ENCODE measurements at places on chromosomes 3 and 15.

DNA sequence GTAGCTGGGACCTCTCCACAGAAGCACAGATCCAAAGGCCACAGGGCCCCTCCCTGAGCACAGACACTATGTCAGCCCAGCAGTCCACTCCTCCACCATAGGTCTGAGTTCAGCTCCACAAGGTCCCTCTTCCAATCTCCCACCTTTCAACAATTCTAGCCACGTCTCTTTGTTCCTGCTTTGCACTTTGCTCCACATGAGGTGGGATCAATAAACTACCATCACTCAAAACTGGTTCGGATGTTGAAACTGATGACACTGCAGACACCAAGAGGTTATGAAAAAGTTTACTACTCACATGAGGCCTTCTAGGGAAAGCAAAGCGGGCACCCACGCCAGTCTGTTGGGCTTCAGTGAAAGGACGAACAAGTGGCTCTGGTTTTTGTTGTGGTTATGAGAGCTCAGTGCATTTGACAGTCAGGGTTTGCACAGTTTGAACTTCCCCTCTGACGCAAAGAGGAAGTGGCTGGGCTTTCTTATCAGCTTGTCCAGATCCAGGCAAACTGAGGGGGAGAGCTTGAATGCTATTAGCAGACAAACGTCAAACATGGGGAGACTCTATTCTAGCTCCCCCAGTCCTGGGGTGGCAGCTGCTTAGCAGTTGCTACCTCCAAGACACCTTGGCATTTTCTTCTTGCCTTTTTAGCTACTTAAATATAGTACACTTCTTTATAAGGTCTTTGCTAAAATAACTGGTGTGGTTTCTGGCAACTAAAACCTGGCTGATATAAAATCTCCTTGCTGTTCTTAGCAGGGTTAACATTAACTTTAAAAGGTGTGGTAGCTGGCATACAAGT lies 37.8 kb downstream of the ZNF445 start:
- DNase-seq = peak; percentile 83

DNA sequence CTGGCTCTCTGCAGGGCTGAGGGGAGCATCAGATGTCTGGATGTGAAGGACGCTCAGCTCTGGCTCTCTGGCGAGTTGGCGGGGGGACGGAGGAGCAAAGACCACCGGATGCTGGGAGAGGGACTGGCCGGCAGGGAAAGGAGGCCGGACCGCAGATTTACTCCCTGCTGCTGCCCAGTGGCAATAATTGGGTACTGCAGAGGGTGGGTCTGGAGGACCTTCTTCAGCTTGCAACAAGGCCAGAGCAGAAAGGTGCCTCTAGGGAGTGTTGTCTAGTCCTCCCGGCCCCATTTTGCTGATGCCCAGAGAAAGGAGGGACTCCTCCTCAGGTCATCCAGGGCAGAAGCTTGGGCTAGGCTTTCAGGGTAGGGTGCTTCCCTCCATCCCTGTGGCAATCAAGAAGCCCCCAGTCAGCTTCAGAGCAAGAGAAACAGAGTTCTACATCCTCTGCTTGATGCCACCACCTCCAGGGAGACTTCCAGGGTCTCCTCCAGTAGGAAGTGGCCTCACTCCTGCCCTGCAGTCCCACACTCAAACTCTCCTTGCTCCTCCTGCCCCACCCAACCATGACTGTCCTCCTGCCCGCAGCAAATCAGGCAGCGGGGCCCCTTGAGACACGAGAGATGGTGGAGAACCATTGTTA lies 20.3 kb upstream of the CSPG4 start:
- DNase-seq = no peak

- DNase-seq = no peak
Measured at GRCh38 chr3:113138839-113139743, 72.3 kb upstream of the BOC start.

GRCh38 chr15:83436513-83437158 lies 10.5 kb upstream of the SH3GL3 start:
- DNase-seq = no peak

DNA sequence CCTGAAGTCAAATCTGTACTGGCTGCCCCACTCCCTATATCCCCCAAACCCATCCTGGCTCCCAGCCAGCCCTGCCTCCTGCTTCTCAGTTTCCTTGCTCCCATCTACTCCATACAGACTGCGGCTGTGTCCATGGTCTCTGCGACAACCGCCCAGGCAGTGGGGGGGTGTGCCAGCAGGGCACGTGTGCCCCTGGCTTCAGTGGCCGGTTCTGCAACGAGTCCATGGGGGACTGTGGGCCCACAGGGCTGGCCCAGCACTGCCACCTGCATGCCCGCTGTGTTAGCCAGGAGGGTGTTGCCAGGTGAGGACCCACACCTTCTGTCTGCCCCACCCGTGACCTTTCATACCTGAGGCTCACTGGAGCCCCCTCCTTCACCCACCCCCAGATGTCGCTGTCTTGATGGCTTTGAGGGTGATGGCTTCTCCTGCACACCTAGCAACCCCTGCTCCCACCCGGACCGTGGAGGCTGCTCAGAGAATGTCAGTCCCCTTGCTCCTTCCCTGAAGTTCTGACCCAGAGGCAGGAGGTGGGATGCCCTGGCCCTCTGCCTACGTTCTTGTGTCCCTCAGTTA lies 14.7 kb downstream of the STAB1 start:
- no peak for DNase-seq

GRCh38 chr3:62261736-62262135 lies 111.6 kb downstream of the FEZF2 start:
- no peak for DNase-seq

- no peak for DNase-seq
Measured at GRCh38 chr3:13364602-13365271, 55.4 kb downstream of the NUP210 start.

- DNase-seq = no peak
Measured at GRCh38 chr3:114998971-114999579, 148.0 kb downstream of the ZBTB20 start.

GRCh38 chr3:156787926-156788663 lies 38.1 kb upstream of the LEKR1 start:
- DNase-seq = peak; percentile 43

GRCh38 chr15:67914537-67915460 lies 75.0 kb upstream of the RNU6-1 start:
- no peak for DNase-seq

GRCh38 chr15:100835636-100836035 lies 44.0 kb upstream of the ALDH1A3 start:
- no peak for DNase-seq

DNA sequence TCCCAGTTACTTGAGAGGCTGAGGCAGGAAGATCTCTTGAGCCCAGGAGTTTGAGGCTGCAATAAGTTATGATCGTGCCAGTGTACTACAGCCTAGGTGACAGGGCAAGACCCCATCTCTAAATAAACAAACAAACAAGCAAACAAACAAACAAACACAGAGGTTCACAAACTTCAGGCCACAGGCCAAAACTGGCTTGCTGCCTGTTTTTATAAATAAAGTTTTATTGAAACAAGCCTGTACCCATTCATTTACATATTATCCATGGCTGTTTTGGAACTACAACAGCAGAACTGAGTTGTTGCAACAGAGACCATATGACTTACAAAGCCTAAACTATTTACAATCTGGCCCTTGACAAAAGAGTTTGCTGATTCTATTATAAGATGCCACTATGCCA lies 6.5 kb downstream of the DYNC1LI1 start:
- no peak for DNase-seq

DNA sequence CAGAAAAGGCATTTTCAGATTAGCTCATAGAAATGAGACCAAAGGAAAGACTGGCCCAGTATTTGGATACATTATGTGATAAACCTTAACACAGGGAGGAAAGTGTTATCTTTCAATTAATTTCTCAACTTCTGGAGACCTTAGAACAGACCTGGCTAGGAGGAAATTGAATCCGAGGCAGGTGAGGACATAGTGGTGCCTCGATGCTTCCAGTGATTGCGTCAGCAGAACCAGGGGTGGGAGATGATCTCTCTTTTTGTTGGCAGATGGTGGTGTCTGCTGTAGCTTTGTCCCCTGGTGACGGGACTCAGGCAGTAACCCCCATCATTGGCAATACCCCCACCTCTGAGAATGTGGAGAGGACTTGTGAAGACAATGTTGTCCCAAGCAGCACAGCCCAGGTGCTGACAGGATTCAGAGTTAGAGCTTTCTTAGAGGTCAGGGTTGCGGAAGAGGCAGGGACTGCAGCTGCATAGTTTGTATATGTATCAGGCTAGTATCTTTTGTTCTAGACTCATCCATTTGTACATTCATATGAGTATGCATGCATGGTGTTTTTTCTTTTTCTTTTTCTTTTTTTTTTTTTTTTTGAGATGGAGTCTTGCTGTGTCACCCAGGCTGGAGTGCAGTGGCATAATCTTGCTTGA lies 27.9 kb upstream of the MUC20 start:
- DNase-seq = no peak

- DNase-seq = no peak
Measured at GRCh38 chr3:107861422-107861821, 229.4 kb downstream of the CD47 start.

DNA sequence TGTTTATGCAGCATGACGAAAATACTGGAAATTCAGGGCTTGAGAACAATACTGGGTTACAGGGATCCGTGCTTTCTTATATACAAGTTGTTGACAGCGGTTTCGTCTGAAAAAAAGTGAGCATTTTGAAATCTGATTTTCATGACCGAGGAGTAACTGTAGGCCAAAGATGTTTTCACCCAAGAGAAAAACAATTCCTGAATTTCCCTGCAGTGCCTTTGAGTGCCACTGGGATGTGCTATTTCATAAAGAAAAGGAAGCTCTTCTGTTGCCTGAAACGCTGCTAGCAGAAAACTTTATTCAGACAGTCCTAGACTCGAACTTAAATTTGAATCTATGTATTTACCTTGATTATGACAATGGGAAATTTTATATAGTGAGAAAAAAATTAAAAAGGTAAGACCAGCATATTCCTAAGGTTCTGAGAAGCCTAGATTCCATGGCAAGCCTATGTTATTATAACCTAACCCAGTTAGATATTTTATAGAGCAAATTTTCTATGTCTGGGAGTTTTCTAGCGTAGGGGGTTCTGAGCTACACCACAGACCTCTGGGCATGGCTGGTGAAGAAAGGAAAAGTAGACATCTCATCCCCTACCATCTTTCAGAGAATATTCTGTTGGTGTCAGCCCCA lies 30.2 kb downstream of the KCNAB1 start:
- no peak for DNase-seq

- DNase-seq = no peak
Measured at GRCh38 chr3:113247675-113248458, 36.5 kb downstream of the BOC start.
